ENCODE measurements at places on chromosomes 2 and 18. TPM values are rescaled to one million over a fixed set of nuclear protein-coding genes. Genes with fewer than 3 reads are reported as not detected.

GRCh38 chr2:242031481-242032019 is 162.0 kb downstream of the RTP5 start:
- no peaks in the 10 kb centered on the region for H3K36me3 ChIP-seq
- no peak overlapping the region for H3K27ac ChIP-seq

DNA sequence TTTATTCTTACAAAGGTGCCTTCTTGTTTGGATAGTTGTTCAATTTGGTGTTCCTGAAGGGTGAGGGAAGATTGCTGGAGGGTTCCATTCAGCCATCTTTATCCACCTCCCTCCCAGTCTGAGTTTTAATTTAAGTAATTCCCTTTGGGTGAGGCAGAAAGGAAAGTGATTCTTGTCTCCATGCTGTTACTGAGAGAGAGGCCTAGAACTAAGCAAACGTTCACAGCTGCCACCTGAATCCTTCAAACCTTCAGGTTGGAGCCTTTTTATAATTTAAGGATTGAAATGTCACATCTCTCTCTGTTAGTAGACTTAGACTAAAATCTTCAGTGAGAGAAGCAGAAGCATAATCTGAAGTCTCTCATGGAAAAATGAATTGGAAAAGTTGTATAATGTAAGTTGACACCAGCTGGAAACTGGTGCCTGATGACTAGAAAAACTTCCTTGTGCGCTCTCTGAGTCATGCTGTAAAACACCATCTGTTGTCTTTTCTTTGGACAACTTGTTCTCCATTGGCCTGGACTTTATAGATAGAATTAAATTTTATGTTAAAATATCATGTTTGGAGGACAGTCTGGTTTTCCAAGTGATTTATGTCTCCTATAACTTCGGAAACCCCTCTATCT is 14.6 kb downstream of the STRADB start:
- H3K27ac ChIP-seq: peak overlapping the region; percentile 35
- peaks cover 14% of the 10 kb centered on the region for H3K36me3 ChIP-seq
- H3K27me3 ChIP-seq: no peaks in the 10 kb centered on the region
- no peak for DNase-seq

- no peak overlapping the region for H3K4me3 ChIP-seq
- H3K27me3 ChIP-seq: peaks cover 33% of the 10 kb centered on the region
- no peak overlapping the region for H3K27ac ChIP-seq
- no peaks in the 10 kb centered on the region for H3K36me3 ChIP-seq
- H3K4me1 ChIP-seq: no peaks in the 10 kb centered on the region
These were observed 201.9 kb upstream of the NT5C1B start for GRCh38 chr2:18791172-18791797.

- peaks cover 19% of the 10 kb centered on the region for H3K36me3 ChIP-seq
- H3K27ac ChIP-seq: no peak overlapping the region
- no peak overlapping the region for H3K4me3 ChIP-seq
- DNase-seq: no peak
These were observed 66.5 kb downstream of the TCF7L1 start for GRCh38 chr2:85199698-85200097.

DNA sequence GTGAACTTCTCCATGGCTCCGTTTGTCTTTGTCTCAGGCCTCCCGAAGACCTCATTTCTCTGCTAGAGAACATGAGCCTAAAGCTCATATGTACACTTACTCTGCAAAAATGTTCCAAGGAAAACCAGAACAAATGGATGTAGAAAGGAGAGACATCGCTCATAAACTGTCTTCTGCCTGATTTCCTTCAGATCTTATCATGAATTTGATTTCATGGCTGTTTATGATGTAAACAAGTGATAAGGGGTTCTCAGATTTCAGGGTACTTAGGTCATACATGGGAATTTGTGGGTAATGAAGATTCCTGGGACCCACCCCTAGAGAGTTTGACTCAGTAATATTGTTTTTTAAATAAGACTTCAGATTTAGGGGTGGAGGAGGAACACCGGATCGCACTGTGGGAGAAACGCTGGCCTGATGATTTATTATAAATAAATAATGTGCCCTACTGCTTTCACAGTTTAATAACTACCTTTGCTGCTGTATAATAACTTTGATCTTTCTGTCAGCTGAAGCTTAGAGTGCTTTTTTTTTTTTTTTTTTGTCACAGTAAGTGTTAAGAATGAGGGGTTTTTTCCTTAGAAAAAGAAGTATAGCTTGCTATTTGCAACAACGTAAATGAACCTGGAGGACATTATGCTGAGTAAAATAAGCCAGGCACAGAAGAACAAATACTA is 14.9 kb downstream of the AOX1 start:
- no peak for DNase-seq
- H3K36me3 ChIP-seq: no peaks in the 10 kb centered on the region
- H3K4me1 ChIP-seq: no peaks in the 10 kb centered on the region
- H3K27ac ChIP-seq: no peak overlapping the region
- H3K27me3 ChIP-seq: no peaks in the 10 kb centered on the region
- no peak overlapping the region for H3K4me3 ChIP-seq

DNA sequence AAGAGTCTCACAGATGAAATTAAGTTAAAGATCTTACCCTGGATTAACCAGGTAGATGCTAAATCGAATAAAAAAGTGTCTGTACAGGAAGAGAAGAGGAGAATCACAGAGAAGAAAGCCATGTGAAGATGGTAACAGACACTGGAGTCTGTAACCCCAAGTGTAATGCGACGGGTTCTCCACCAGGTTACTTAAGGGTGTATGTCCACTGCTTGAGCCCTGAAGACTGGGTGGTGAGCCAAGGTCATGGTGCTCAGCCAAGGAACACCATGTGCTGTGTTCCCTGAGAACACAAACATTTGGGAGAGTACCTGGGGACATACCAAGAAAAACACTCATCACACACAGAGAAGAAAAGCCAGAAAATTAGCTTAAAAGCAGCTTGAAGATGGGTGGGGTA is 8.2 kb upstream of the ACADL start:
- no peak for DNase-seq
- H3K27ac ChIP-seq: no peak overlapping the region
- H3K36me3 ChIP-seq: no peaks in the 10 kb centered on the region
- H3K4me3 ChIP-seq: no peak overlapping the region
- H3K27me3 ChIP-seq: no peaks in the 10 kb centered on the region

DNA sequence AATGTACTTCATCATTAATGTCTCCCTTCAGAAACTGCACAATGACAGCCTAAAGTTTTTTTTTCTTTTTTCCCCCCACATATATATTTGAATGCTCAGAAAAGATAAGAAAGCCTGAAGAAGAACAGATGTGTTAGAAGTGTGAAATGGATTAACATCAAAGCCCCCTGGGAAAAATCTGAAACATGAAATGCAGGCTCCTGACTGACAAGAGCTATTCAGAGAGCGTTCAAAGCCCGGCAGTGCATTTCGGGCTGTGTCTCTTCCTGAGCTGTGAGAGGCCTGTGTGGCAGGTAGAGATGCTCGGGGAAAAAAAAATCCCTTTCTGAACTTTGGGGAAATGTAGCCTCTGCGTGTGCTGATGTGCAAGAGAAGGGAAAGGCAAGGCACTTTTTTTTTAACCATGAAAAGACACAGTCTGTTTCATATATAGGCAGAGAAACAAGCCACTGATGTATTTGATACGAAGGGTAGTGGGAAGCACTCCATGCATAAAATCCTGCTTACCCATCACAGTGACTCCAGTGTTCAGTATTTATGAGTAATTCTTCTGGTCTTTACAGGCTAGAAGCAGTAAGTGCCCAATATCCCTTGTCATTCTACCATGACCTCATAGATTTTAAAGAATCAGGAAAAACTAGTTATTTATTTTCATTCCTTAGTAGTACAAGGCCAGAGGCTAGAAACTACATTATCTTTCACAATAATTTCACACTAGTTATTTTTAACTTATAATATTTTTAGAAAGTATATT is 1574.2 kb upstream of the PIK3C3 start:
- H3K4me3 ChIP-seq: no peak overlapping the region
- H3K27ac ChIP-seq: no peak overlapping the region
- H3K4me1 ChIP-seq: no peaks in the 10 kb centered on the region
- DNase-seq: no peak

GREB1 gene
- total RNA-seq: 174 TPM

HOXD10 gene
- total RNA-seq: 0.94 TPM
